ENCODE measurements at places on chromosomes 16 and 17.

GRCh38 chr17:50689251-50689650 is 18.5 kb downstream of the ANKRD40 start:
- DNase-seq = no peak

DNA sequence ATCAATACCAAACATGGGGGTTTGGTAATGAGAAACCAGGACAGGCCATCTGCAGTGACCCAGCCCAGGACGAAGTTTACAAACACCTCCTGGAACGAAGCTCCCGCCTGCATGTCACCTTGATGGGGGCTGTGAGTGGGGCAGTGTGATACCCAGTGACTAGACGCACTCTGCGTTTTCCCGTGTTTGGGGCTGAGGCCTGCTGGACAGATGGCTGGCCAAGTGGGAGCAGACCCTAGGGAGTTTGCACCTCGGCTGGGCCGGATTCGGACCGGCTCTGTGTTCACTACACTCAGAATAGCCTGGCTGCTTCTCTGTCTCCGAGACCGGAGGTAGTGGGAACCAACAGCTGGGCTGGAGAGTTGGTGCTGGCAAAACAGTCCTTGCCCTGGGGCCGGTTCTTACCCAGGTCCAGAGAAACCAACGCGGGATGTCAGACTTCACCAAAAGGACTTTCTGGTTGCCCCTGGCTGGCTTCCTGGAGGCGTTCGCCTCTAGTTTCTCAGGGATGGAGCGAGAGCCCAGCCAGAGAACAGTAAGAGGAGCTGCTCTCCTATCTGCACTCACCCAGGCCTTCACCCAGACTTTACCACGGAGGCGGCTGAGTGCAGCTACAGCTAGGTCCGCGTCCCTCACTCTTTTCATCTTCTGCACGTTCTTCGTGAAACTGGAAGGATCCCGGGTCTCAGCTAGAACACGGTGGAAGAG is 20.4 kb downstream of the CARHSP1 start:
- no peak for DNase-seq

DNA sequence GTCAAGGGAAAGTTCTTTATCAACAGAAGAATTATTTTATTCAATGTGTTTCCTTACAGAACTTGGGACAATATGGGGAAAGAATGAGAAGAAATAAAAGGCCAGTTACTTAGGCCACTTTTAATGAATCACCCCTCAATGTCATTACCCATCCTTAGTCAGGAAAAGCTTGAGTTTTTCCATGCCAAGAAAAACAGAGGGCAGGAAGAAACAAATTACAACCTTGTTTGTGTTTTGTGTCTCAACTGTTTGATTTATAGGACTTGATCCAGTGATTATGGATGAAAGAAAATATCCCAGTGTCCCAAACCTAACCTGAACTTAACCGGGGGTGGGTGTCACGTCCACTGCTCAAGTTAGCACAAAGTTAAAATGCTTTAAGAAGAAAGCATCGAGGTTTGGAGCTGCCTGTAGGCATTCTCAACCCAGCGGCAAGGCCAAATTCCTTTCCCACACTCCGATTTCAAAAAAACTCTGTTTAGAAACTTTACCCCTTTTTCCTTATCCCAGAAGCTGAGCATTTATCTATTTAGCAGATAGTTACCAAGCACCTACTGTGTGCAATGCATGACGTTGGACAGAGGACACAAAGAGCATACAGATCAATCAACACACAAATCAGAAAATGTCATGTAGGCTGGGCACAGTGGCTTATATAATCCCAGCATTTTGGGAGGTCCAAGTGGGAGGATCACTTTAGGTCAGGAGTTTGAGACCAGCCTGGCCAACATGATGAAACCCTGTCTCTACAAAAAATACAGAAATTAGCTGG is 14.0 kb upstream of the CYB5B start:
- DNase-seq = no peak

DNA sequence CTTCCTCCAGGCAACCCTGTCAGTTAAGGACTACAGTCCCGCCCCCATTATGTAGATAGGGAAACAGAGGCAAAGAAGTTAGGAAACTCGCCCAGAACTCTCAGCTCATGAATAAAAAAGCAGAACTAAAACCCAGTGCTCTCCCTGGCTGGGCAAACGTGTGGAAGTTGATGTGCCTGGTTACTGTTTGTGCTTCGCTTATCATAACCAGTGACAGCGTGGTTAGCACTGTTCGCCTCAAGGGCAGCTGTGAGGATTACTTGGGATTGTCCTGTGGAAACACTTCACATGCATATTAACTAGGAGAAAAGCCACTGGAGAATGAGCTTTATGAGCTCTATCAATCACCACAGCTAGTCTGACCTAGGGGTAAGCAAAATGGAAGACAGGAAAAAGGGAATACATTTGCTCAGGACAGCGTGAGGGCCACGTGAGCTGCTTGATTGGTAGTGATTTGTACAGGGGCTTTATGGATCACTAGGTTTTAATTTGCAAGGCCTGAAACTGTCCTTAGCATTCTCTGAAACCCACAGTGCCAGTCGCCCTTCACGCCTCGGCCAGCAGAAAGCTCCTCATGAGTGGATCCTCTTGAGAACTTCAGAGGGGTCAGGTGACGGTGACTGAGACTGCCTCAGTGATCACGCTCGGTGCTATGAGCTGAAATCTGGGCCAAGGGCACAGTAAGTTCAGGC is 19.9 kb downstream of the CYB5D2 start:
- DNase-seq = no peak

DNA sequence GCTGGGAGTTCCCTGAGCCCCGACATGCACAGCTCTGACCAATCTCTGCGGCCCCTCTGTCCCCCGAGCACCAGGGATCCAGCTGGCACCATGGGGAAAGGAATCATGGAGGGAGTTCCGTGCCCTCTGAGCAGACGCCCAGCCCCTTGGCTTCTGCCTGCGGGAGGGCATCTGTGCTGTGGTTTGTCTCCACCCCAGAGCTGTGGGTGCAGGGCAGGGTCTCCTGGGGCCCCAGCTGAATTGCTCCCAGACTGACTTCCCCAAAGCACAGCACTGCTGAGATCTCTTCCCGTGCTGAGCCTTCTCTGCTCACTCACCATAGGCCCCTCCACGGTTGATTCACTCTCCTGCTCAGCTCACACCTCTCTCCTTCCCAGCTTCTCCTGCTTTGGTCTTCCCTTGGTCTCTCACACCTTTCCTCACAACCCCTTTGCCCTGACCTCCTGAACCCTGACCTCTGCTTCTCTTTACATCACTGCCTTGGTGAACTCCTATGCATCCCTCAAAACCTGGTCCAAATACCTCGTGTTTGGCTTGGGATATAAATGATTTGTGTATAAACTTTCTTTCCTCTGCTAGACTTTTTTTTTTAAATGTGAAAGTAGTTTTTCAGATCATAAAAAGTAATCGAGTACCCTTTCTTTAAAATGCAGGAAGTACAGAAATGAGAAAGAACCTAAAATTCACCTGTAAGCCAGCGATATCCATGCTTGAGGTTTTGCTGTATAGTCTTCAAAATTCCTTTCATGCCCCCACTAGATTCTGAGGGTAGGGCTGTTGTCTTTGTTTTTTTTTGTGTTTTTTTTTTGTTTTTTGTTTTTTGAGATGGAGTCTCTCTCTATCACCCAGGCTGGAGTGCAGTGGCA is 265.3 kb downstream of the SEC14L1 start:
- no peak for DNase-seq

DNA sequence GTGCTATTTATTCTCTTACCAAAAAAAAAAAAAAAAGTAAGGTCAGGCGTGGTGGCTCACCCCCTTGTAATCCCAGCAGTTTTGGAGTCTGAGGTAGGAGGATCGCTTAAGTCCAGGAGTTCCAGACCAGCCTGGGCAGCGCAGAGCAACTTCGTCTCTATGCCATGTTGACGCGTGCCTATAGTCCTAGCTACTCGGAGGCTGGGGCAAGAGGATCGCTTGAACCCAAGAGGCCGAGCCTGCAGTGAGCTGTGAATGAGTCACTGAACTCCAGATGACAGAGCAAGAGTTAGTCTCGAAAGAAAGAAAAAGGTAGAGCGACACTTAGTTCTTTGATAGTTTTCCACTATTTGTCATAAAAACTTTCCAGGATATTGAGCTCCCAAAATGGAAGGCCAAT is 1.4 kb upstream of the TENT4B start:
- DNase-seq = no peak

DNA sequence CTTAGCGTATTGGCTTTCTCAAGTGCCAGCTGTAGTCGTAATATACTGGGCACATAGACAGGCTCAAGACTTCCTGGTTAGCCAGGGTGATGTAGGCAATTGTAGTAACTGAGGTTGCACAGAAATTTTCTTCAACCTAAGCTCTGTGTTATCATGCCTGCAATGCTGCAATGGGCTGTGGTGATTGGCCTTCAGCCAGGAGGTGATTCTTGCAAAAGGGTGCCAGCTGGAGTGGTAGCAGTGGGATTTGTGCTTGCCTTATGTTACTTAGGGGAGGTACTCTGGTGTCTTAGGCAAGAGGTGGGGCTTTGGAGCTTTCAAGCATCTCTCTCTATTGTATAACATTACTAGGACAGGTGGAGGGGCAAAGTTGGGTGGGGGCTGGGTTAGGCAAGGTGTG is 495.1 kb downstream of the CDH11 start:
- no peak for DNase-seq

DNA sequence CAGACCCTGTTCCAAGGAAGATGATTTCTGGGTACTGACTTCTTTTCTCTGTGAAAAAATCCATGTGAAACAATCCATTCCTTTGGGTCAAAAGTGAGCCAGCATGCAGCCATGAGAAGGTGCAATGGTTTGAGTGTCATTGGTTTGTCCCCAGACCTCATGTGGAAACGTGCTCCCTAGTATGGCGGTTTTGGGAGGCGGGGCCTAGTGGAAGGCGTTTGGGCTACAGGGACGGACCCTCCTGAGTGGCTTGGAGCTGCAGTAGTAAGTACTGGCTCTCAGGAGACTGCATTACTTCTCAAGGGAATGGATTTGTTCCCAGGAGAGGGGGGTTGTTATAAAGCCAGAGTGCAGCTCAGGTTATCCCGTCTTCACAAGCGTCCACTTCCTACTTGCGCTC is 19.4 kb downstream of the ELAC2 start:
- DNase-seq = no peak

- no peak for DNase-seq
These were observed 69.2 kb downstream of the SOX9 start for GRCh38 chr17:72189768-72190593.

GRCh38 chr17:5820721-5821456 is 236.6 kb upstream of the NLRP1 start:
- DNase-seq = no peak

DNA sequence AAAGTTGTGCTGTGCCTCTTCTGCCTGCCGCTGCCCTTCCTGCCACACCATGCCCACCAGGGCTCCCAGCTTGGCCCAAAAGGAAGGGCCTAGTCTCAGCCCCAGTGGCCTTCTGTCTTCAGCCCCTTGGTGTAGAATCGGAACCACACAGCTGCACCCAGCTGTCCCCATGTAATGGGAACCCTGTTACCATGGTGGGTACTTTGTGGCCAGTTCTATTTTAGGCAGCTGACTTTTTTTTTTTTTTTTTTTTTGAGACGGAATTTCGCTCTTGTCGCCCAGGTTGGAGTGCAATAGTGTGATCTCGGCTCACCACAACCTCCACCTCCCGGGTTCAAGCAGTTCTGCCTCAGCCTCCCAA is 163.3 kb upstream of the GSE1 start:
- no peak for DNase-seq

- no peak for DNase-seq
These were observed 390.3 kb upstream of the CCL2 start for GRCh38 chr17:33864758-33865229.

DNA sequence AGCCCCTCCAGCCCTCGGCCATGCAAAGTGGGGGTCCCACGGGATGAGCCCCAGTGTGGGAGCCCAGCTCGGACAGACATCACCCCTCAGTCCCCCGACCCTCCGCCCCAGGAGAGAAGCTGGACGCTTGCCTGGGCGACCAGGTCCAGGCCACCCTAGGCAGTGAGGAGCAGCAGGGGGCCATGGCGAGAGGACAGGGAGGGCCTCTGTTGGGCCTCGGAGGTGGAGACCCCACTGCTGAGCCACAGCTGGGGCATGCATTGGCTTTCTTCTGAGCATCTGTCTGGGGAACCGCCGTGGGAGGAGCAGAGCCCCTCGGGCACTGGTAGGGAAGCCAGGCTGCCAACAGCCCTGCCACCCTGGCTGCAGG is 13.0 kb downstream of the ACTG1 start:
- DNase-seq = no peak

- no peak for DNase-seq
These were observed 24.3 kb upstream of the PHF12 start for GRCh38 chr17:28975646-28976045.

DNA sequence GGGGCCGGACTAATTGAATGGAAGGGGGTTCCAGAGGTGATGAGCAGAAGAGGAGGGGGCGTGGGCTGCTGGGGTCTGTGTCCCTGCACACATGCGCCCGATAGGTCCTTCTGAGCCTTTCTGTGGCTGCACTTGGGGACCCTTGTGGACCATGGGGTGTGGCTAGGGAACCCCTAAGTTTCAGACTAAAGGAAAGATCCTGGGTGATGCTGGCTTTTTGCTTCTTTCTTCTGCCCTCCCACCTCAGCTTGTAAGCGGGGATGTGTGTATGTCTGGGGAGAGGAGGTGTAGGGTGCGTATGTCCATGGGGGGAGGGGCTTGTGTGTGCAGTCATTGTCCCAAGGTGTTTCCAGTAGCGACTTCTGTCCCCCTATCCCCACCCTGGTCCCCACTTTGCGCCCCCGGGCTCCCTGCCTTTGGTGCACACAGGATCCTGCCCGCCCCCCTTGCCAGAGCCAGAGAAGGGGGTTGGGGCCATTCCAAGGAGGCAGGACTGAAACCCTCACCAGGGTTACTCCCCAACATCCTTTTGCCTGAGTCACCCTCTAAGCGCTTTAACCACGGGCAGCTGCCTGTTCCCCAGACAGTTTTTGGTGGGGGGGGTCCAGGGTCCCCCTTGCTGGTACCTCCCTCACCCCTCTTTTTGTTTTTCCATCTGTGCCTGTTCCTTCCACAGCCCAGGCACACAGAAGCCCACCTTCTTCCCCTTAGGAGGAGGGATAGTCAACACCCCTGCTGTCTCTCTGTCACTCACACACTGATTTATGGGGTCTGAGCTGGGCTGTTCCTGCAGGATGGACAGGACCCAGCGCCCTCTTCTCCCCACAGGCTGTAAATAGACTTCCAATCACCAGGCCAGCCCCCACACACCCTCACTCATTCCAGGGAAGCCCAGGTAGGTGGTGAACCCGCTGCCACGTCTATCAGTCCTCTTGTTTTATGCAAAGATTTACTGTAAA is 83.2 kb downstream of the ARHGAP23 start:
- DNase-seq = no peak

GRCh38 chr17:73679476-73679875 is 35.2 kb upstream of the SDK2 start:
- no peak for DNase-seq

GRCh38 chr16:28607116-28607623 is 2.7 kb downstream of the SULT1A1 start:
- no peak for DNase-seq

DNA sequence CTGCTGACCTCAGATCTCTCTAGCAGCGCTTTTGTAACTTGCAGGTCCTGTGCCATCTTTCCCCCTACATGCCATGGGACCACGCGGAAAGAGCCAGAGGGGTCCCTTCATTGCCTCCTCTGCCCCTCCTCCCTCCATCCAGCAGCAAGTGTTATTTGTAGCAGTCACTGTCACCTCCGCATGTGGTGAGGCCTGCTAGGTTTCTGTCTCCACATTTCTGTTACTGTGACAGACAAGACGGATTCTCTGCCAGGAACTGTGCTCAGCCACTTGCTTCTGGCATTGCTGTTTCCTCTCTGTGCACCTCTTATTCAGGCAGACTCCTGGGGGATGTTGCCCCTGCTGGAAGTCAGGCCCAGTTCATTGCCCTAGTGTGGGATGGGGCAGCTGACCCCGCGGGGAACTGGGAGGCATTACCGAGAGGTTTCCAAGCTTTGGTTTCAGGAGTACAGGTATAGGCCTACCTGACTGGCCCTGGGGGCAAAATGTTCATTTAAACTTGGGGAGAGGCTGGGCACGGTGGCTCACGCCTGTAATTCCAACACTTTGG is 61.2 kb downstream of the RAB11FIP4 start:
- DNase-seq = no peak
